PC-9 (cell line): ENCODE measurements at places on chromosomes 3 and 15. TPM values are rescaled to one million over a fixed set of nuclear protein-coding genes. Genes with fewer than 3 reads are reported as not detected.
A peak's percentile ranks its signal among the peaks of the same experiment; 100 is the strongest.

DNA sequence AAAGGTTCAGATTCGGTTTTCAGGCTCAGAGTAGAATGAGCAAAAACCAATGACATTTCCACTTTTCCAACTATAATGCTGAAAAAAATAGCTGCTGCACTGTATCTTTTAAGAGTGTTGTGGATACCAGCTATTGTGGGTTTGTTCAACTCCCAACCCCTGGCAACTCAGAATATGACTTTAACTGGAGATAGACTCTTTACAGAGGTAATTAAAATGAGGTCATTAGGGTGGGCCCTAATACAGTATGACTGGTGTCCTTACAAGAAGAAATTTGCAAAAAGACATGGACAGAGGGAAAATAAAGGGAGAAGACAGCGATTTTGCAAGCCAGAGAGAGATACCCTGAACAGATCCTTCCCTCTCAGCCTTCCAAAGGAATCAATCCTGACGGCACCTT is 39.5 kb downstream of the ANKRD28 start:
- H3K27ac ChIP-seq: no peak overlapping the region
- H3K4me3 ChIP-seq: no peak overlapping the region
- H3K36me3 ChIP-seq: peaks cover 20% of the 10 kb centered on the region
- DNase-seq: no peak
- no peaks in the 10 kb centered on the region for H3K27me3 ChIP-seq

The HTR3E gene
- not detected in 2 replicates for total RNA-seq

The TRIM42 gene
- not detected in 2 replicates for total RNA-seq

DNA sequence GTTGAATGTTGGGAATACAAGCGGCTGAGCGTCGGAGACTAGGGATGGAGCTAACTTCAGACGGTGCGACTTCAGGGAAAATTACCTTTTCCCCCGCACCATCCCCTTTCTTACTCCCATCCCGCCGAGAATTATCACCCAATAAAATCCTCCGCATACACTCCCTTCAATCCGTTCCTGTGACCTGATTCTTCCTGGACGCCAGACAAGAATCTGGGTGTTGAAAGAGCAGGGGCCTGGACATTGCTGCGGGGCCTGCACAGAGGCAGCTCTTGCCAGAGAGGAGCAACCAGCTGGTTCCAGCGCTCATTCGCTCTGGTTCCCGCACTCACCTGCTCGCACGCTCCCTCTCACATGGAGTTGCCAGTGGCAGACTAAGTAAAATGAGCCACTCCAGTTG is 241.9 kb downstream of the ALCAM start:
- DNase-seq: no peak
- H3K4me3 ChIP-seq: no peak overlapping the region
- H3K27me3 ChIP-seq: no peaks in the 10 kb centered on the region
- H3K36me3 ChIP-seq: no peaks in the 10 kb centered on the region

DNA sequence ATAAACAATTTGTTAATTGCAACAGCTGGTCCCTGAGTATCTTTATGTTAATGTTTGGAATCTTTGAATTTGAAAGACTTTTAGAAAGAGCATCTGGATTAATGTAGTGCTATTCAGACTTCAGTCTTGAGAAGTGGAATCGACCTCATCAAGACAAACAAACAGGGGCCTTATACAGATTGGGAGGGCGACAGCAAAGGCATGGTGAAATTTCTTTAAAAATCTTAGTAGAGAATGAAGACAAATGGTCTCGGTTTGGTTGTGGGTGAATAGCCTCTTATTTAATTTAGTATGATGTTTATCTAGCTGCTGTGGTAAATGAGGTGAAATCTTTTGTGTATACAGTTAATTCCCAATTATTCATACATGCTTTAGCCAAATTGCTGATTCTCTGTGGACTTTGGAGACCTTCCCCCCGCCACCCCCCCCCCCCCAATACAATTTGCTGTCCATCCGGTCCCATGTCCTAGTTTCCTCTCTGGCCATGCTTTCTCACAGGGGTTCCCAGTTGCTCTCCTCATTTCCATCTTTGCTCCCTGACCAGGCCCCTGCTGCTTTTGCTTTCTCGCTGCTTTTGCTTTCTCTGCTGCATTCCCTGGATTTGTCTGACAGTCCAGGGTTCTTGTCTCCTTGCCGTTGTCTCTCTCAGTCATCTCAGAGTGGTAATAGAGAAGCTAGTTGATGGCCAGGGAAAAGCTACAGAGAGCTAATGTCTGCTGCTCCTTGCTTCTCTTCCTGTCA is 135.3 kb downstream of the FNDC3B start:
- H3K36me3 ChIP-seq: peaks cover 47% of the 10 kb centered on the region
- 0 out of 2 replicates have a peak overlapping the region, but pooled peaks have one; percentile 9 for H3K27ac ChIP-seq
- H3K27me3 ChIP-seq: no peaks in the 10 kb centered on the region
- peaks cover 65% of the 10 kb centered on the region for H3K4me1 ChIP-seq
- no peak overlapping the region for H3K4me3 ChIP-seq
